ENCODE measurements at places on chromosomes 5 and 9.

DNA sequence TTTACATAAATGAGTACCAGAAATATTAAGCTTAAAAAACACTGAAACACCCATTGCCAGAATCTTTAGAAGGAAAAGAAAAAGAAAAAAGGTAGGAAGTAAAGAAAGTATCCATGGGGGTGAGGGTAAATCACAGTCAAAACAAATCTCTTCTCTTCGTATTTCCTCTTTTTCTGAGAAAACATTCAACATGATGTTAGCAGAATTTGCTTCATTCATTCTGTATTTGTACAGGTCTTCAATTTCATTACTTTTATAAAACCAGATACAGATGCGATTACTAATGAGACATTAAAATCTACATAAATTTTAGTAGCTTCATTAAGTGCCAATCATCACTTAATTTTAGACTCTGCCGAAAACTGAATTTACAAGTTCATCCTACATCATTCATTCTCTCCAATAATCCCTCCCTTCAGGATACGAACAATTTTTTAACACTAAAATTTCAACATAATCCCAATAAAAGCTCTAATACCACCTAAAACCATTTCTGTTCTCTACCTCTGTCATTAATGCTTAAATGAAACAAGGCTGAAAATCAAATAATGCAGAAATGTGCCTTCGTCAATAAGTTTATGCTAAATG, 7.0 kb downstream of the NR3C1 start:
- no peak for DNase-seq

DNA sequence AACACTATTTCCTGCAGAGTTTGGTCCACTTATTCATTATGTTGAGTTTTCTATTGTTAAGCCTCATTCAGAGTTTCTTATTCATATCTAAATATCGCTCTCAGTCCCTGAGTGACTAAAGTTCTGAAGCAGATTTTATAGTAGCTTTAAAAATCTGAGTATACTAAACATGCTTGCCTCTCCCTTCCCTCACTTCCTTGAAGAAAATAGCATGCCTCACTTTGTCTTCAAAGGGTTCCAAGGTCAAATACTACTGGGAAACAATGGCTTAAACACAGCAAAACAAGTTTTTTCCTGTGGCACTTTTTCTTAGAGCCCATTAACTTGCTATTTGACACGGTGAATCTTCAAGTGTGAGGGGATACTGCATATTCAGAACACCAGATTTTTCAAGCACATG, 41.1 kb upstream of the DAB2 start:
- no peak for DNase-seq

DNA sequence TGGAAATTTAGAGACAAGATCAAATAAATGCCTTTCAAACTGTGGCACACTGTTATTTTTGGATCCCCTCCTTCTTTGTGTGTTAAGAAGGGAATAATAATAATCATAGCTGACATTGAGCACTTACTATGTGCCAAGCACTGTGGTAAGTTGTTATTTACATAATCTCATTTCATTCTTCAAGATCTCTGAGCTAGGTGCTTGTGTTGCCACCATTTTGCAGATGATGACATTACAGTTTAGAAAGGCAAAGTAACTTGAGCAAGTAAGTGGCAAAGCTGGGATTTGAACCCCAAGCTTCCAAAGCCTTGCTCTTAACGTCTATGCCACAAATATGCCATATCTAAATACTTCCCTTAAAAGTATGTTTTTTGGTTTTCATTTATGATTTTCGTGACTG, 121.8 kb upstream of the TMEM161B start:
- DNase-seq: no peak

- no peak for DNase-seq
These were observed 194.4 kb downstream of the IZUMO3 start for GRCh38 chr9:24351258-24351657.

DNA sequence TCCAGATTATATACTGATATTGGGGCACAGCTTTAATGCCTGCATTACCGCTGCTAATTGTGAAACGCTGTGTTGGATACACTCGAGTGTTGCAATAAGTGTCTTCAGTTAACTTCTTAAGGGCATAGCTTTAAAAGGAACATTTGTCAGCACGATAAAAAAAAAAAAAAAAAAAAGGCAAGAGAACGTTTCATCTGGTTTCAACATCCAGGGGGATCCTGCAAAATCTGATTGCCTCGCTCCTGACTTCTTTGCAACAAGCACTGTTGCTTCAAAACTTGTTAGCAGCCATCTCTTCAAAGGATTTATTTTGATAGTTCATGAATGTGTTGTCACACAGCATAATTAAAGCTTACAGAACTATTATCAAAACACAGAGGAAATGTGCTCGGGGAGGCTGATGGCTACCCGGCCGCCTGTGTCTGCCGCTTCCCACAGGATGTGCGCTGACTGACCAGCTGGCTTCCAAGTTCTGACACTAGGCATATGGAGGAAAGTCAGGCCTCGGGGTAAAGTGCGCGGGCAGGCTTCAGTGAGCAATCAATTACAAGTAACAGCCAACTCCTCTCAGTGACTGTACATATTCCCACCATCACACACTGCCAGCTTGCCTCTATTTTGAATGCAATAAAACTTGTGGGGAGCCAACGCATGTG, 77.7 kb downstream of the EBF1 start:
- DNase-seq: no peak

DNA sequence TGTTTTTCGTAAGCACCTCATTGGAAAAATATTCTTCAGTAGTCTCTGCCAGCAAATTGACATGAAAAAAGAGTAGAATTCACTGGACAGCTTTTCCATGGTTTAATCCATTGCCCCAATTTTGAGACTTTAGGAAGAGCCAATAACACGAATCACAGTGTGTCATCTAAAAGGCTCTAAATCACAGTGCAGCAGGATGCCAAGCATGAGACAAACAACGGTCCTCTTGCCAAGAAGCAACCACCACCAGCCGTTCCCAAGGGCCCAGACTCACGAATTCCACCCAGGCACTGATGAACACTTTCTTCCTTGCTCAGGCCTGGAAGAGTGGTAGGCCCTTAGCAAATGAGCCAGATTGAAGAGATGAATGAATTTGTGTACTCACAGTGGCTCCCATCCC, 18.3 kb upstream of the IRX4 start:
- DNase-seq: no peak

GRCh38 chr5:135839566-135839965, 5.1 kb downstream of the SLC25A48 start:
- no peak for DNase-seq

DNA sequence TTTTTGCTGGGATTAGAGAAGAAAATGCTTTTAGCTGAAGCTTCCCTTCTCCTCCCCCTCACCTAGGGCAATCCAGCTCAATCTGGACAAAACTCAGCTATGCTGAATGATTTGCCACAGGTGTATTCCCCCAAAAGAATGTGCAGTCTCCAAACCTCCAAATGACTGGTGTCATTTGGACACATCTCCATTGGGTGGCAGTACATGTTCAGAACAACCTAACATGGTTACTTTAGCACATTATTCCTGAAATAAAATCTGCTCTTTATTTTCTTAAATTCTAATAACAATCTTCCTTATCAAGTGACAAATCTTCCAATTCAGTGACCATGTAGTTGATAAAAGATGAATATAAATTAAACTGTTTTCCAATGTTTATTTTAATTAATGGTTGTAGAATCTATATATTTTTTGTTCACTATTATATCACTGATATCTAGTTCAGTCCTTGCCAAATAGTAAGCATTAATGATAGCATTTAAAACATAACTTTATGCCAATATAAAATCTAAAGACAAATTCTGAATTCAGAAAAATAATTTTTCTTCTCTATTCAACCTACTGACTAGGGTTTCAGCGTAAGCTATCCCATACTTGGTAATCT, 61.3 kb upstream of the MOCS2 start:
- DNase-seq: no peak

DNA sequence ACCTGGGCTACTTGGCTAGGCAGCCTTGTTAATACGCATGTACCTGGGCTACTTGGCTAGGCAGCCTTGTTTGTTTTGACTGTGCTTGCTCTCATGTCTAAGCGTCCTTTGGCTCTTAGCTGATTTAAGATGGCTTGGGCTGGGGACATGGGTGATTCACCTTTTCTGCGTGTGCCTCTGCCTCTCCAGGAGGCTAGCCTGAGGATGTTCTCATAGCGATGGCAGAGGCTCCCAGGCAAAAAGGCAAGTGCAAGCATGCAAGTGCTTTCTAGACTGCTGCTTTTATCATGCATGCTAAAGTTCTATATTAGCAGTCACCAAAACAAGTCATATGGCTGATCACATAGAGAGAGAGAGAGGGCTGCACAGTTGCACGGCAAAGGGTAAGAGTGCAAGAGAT, 300.5 kb downstream of the IRX1 start:
- DNase-seq: no peak
